Hematopoietic multipotent progenitor cell treated with erythropoietin and hydrocortisone succinate and interleukin-3 and kit ligand, for 6 days (in vitro differentiated cells): ENCODE measurements at places on chromosomes 5 and 9.

DNA sequence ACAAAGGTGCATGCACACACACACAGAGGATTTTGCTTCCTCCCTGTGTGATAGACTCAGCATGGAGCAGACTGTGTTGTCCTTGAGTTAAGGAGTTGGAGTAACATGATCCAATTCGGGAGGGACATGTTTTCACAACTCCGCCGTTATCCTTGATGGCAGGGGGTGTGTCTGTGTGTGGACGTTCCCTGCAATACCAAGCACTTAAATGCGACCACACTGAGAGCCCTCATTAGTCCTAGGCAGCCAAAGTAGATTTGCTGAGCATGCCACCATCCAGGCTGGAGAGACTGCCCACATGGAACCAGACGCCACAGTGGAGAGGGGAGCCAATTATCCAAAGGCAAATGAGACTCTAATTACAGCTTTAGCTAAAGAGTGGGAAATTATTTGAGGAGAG, 140.1 kb downstream of the DOCK2 start:
- DNase-seq, result no peak

DNA sequence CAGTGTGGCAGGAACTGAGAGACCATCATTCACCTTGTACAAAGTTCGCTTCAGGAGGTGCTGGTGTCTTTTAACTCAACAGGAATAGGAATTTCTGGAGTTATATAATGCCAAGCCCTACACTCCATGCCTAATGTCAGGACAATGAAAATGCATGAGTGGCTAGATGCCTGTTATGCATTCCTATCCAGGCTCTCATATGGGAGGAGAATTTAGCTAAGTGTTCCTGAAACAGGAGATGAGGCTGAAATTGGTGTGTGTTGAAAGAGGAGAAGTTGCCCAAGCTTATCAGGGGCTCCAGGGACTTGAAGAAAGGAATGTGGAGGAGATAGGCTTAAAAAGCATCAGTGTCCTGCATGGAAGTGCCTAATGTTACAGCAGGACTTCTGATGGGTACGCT, 26.8 kb upstream of the PRUNE2 start:
- no peak for DNase-seq

- peak; percentile 45 for DNase-seq
Measured at GRCh38 chr9:117073539-117074341, 341.1 kb downstream of the ASTN2 start.

DNA sequence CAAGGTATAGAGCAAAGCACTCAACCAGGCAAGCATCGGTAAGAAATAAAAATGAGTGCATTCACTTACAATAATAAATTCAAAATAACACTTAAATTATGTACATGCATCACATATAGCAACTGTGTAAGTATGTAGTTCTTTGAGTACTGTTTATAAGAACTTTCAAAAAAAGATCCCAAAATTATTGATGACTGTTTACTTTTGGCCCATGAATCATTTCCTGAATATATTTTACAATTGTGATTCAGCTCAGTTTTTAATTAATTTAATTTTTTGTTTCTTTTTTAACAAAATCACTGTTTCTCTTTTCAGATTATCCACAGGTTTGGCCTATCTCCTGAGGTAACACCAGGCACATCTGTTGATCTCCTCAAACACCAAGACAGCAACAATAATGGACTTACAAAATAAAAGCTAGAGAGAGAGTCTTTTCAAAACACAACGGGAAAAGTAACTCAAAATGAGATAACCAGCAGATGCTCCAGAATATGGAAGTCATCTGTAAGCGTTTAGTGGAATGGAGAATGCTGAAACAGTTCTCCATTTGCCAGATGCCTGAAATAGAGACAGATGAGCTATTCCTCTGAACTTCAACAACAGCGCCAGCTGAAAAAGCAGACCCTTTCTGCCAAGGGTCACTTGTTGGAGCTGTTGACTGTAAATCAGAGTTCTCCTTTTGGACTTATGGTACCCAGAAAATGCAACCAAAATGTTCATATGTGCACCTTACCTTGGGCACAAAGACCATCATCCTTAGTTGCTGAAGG, 348.6 kb upstream of the RGMB start:
- no peak for DNase-seq

DNA sequence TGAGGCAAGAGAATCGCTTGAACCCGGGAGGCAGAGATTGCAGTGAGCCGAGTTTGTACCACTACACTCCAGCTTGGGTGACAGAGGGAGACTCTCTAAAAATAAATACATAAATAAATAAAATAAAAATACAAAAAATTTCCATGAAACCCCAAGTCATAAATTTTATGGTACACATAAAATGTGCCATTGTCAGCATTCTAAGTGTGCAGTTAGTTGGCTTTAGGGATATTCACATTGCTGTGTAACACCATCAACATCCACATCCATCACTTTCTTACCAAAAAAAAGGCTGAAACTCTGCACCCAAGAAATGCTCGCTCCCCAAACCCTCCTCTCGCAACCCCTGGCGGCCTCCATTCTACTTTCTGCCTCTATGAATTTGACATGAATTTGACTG, 135.2 kb downstream of the GAPVD1 start:
- DNase-seq, result no peak

GRCh38 chr9:12777121-12778022, 2.6 kb downstream of the LURAP1L start:
- no peak for DNase-seq

- DNase-seq, result peak; percentile 74
Measured at GRCh38 chr5:122704247-122705036, 70.4 kb upstream of the SNX2 start.

DNA sequence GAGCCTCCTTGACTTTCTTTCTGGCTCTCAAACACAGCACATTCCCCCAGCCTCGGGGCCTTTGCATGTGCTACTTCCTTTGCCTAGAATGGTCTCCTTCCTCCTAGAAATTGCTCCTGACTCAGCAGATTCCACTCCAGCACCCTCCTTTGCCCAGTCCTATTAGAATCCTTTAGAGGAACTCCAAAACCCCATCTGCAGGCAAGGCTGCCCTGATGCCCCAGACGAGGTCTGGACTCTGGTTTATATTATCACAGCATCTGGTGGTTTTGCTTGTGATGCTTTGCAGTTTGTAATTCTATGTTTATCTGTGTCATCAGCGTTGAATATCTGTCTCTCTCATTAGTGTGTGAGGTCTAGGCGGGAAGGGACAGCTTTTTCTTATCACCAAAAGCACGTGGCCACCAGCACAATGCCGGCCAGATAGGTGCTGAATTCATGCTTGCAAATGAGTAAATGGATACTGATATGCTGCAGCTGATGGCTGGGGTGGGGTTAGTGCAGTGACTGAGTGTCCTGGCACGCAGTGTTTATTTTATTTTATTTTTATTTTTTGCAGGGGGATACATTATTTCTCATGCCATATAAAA, 30.0 kb upstream of the ANKH start:
- peak; percentile 78 for DNase-seq

DNA sequence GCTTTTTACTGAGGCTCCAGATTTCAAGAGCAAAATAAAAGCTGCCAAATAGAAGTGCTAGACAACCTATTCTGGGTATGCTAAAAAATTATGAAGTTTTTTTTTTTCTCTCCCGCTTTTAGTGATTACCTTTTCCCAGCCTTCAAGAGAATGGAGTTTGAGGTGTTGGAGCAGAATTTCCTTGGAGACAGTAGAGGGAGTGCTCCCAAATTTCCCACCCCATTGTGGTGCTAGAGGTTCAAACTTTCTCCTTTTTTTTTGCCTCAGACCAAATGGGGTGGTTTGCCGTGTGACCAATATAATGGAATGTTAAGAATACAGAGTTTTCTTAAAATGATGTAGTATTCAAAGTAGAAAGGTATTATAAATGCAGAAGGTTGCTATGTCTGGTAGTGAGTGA, 244.2 kb upstream of the RIOK2 start:
- DNase-seq, result no peak

- peak; percentile 69 for DNase-seq
Measured at GRCh38 chr9:89548071-89548638, 50.2 kb upstream of the SEMA4D start.

DNA sequence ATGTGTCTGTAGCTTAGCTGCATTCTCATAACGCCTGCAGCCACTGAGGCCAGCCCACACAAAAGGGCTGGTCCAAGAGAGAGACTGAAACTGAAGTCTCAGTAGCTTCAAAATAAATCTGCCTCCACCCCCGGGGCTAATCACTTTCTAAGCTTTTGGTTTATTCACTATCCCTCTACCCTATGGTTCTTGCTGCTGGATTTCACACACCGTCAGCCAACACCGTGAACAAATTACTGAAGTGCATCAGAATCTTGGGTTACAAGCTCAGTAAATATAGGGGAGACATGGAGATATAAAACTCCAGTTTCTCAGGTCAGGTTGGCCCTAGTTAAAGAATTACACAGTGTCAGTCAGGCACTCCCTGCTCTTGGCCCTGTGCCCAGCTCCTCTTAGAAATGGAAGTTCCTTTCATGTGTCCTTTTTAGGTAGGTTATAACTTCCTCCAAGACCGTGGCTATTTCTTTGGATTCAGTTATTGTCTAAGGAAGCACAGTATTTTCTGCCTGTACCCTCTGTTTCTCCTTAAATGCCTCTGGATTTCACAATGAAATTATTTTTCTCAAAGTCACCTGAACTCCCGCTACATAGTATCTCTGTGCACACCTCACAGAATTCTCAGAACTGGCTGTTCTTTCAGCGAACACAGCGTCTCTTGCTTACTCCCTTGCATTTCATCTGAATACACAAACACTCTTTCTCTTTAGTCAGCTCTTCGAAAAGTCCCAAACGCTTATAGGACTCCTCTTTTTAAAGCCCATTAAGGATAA, 112.5 kb downstream of the FAM174A start:
- peak; percentile 80 for DNase-seq

- DNase-seq, result peak; percentile 53
Measured at GRCh38 chr5:122896598-122897282, 51.3 kb downstream of the SNX24 start.

GRCh38 chr5:66903218-66903617, 293.4 kb downstream of the CD180 start:
- no peak for DNase-seq

- DNase-seq, result peak; percentile 77
Measured at GRCh38 chr5:115496936-115497576, 47.5 kb downstream of the FEM1C start.

GRCh38 chr5:154081246-154081645, 42.5 kb downstream of the MFAP3 start:
- no peak for DNase-seq

- peak; percentile 51 for DNase-seq
Measured at GRCh38 chr5:94577466-94578245, 40.7 kb downstream of the KIAA0825 start.

- DNase-seq, result peak; percentile 72
Measured at GRCh38 chr9:129111528-129112151, 425 bp downstream of the PTPA start.

DNA sequence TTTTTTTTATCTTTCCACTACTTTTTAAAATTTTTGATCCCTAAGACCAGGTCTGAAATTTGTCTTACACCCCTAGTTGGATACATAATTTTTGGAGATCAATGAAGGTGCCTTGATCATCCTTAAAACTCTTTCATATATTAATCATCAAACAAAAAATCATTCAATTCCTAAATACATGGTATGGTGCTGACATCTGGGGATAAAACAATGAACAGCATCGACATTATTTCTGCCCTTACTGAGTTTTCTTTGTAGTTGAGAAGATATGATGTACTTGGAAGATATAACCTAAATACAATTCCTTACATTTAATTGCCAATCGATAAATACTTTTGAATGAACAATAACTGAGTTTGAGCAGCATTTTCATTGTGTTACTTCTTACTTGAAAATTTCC, 18.3 kb downstream of the SPINK9 start:
- no peak for DNase-seq

DNA sequence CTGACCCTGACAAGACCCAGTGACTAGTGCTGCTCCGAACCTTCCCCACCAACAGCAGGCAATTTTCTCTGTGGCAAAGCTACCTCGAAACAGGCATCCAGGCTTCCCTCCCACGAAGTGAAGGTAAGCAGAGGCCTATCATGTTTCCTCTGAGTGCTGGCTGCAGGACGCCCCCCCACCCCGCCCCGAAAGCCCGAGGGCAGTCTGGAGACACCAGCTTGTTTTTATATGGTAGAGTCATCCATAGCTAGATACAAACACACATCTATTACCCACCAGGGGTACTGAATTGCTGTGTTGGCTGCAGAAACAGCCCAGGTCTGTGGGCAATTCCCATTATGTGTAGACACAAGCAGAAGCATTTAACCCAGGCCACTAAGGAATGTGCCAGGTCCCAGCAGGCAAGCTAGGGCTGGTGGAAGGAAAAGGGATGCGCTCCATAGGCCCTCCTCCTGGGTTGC, 40.4 kb downstream of the LIX1 start:
- DNase-seq, result no peak

- DNase-seq, result no peak
Measured at GRCh38 chr5:147565524-147565923, 55.7 kb upstream of the DPYSL3 start.

DNA sequence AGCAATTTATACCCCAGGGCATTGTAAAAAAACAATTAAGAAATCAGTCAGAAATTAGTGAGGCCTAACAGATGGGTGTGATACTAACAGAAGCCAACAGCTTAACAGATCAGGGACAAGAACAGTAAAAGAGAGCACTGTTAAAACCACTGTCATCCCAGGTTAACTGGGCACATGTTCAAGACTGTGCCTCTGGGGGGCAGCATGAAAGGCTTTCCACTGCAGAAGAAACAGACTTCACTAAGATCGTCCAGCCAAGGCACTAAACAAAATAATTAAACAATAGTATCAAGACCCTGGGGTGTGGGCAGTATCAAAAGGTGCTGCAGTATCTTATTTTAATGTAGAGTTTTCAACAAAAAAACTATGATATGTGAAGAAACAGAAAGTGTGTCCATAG, 43.5 kb downstream of the FBN2 start:
- DNase-seq, result no peak

DNA sequence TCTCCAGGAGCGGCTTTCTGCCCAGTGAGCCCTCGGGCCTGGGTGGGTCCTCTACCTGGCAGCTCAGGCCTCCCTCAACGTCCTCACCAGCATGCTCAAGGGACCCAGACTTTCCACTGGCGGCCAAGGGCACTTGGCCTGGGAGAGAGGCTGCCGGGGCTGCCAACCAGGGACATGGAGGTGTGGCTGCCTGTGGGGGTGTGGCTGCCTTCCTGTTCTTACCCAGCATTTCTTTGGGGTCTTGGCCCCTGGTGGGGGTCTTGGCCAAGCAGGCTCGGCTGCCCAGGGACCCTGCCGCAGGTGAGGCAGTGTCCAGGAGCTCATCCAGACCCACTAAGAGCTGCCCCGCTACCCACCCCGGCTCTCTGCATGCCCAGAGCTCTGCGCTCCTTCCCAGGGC, 7.2 kb upstream of the QSOX2 start:
- DNase-seq, result no peak

- DNase-seq, result no peak
Measured at GRCh38 chr5:95142145-95142544, 142.7 kb downstream of the MCTP1 start.
